ENCODE measurements at places on chromosomes 3 and 15.

GRCh38 chr15:61500951-61501620, 272.0 kb upstream of the RORA start:
- no peak for DNase-seq

DNA sequence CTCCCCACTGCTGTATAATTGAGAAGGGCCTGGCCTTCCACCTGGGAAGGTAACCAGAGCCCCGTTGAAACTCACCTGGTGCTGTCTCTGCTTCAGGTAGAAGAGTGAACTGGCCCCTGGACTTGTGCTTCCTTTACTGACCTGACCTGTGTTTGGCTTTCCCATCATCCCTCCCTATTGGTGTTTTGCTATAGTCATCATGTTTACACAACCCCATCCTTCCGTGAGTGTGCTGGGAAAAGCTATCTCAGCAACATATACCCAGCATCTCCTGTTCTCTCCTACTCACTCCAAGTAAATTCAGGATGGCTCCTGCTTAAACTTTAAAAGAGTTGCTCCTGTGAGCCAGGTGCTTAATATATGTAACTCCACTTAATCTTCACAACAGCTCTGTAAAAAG, 77.2 kb upstream of the TSC22D2 start:
- no peak for DNase-seq

DNA sequence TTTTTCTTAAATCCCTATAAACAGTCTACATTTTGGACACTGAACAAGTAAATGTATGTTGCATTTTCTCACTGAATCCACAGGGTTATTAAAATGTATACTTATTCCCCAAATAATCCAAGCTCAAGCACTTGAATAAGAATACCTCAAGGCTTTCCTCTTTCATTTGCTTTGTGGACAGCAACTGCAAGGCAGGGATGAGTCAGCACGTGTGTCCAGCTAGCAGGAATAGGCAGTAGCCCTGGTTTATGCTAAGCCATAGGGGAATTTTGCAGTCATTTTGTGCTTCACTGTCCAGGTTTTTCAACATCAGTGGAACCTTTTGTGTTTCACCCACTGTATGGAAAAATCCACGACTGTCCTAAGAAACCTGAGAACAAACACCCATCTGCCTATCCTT, 96.7 kb upstream of the KCNMB2 start:
- DNase-seq, result no peak

DNA sequence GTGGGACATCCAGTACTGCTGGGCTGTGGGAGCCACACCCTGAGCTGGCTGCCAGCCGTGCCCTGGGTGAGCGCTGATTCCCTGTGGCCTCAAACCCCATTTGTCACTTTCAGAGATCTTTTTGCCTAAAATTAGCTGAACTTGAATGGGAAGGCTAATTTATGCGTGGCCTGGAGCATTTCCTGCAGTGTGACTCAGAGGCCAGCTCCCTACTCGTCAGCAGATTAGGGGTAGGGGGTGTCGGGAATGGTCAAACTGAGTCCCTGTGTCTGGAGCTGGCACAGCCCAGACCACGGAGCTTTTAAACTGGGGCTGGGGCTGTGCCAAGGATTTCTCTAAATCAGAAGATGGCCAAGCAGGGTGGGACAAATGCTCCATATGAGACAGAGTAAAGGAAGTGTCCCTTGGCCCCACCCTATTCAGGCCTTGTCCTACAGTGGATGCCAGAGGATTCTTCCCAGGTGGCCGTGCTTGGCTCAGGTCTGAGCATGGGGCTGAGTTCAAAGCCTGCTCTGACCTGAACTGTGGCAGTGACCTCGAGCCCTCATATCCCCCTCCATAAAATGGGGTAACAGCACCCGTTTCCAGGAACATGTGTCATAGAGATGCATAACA, 59.7 kb downstream of the ATP2B2 start:
- no peak for DNase-seq

DNA sequence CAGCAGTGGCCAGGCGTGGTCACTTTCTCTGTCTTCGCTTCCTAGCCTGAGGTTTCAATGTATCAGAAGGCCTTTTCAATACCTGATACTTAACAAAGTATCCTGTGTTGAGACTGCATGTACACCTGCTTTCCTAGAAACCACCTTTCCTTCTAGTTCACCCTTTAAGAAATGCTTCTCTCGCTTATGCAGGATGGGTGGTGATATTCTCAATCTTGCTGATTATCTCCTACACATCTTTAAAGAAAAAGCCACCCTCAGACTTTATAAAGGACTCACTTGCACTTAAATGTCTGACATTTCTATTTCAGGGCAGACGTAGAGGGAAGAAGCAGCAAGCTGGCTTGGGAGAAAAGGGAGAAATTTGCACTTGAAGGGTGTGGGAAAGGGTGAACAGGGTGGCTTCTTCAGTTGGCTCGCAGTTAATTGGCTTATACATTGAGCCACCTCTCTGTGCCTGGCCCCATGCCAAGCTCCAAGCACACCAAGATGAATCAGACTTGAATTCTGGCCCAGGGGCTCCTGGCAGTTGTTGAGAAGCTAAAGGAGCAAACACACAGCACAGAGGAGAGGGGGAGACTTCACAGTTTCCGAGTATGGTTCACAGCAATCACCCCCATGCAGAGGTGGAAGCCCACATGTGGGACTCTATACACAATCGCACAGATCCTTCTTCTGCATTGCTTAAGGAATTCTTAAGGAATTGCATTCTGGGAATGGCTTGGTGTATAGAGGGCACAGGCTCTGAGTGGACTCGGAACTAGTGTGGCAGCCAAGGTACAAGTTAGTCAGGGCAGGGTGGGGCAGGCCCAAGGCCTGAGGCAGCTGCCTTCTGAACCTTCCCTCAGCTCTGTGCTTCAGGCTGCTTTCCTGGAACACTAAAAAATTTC, 1.3 kb downstream of the ARL6IP5 start:
- DNase-seq, result peak; percentile 66

- DNase-seq, result no peak
Measured at GRCh38 chr3:70516076-70516475, 203.6 kb upstream of the MDFIC2 start.

DNA sequence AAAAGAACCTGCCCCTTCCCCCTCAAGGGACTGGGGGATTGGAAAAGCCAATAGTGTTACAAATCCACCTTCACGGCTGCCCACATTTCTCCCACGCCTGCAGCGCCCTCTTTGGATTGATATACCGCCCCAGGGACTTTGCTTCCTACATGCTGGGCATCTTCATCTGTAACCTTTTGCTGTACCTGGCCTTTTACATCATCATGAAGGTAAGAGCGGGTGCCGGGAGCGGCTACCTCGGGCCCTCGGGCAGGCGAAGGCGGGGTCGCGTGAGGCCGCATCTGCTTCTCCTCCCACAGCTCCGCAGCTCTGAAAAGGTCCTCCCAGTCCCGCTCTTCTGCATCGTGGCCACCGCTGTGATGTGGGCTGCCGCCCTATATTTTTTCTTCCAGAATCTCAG, 73.1 kb downstream of the USF3 start:
- no peak for DNase-seq

All from activated CD8-positive, alpha-beta memory T cell treated with anti-CD3 and anti-CD28 coated beads for 1 hour (primary cell).